ENCODE measurements at places on chromosomes 5 and 9.

DNA sequence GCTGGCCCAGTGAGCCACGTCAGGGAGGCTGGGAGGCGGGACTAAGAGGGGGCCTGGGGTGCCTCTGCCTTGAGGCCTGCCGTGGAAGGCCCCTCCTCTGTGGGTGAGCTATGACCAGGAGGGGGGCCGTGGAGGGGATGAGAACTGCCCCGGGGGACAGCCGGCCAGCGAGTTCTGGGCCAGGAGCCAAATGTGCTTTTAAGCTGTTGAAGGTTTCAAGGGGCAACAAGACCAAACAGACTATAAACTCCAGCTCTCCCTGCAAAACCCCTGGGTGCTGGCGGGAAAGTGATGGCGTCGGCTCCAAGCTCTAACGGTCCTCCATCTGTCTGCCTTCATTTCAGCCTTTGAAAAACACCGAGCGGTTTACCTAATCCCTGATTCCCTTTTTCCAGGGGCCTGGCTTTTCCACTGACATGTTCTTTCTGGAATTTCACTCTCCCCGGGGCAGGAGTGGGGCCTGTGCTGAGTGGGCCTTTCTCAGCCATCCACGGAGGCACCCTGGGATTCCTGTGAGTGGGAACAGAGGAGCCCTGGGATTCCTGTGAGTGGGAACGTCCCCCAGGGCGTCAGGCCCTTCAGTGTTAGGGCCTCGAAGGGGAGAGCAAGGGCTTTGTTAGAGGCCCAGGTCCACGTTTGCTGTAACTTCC is 65.6 kb downstream of the COL5A1 start:
- peak; percentile 72 for ATAC-seq

GRCh38 chr9:87354147-87354546 is 143.5 kb upstream of the DAPK1 start:
- ATAC-seq: no peak

GRCh38 chr9:110876929-110877328 is 161.3 kb downstream of the LPAR1 start:
- ATAC-seq: no peak

DNA sequence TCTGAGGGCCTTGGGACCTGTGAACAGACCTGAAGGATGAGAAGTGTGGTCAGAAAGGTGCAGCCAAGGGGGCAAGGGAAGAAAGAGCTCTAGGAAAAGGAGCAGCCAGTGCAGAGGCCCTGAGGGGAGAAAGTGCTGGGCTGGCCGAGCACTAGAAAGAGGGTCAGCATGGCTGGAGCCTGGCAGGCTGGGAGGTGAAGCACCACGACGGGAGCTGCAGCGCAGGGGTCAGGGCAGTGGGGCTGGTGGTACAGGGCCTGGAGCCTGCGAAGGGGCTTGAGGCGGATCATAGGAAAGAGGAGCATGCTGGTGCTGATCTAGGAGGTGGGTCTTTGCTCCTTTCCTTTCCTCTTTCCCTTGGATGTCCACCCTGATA is 9.1 kb upstream of the SYNPO start:
- no peak for ATAC-seq

DNA sequence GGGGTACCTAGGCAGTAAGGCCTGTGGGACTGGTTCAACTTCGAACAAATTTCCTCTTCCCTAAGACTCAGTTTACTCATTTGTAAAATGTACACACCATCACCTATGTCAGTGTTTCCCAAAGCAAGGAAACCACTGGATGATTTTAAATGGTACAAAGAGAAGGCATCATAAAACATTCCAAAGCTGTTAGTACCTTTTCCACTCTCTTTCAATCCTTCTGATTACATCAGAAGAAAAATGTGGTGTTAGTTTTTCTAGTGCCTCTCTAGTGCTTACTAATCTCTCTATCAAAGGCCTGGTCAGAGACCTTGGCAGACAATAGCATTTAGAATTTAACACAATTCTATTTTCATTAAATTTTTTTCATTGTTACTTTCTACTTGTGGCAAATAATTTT is 18.1 kb downstream of the NR6A1 start:
- no peak for ATAC-seq

GRCh38 chr5:10421896-10422691 is 19.6 kb upstream of the ROPN1L start:
- no peak for ATAC-seq

DNA sequence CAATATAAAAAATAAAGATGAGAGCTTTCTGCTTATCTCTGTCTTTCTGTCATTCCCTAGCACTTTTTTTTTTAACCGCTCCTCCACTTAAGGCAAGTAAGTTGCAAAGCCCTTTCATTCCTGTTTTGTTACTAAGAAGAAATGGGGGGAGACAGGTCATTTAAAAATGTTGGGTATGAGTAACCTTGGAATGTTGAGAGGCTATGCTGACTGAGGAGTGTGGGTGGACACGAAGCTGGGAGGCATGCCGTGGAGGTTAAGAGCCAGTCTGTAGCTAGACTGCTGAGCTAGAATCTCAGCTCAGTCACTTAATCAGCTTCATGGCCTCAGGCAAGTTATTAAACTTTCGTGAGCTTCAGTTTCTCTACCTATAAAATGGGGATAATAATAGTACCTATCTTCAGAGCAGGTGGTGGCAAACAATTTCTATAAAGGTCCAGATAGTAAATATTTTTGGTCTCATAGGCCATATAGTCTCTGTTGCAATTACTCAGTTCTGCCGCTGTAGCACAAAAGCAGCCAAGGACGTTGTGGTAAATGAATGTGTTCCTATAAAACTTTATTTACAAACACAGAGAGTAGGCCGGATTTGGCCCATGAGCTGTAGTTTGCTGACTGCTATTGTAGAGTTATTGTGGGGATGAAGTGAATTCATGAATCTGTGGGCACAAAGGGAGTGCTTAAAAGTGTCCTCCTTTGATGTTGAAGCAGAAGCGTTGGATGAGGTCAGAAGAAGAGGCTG is 220.0 kb downstream of the GABBR2 start:
- ATAC-seq: no peak

- no peak for ATAC-seq
Measured at GRCh38 chr5:93403141-93403928, 177.7 kb downstream of the NR2F1-AS1 start.

GRCh38 chr5:16936150-16936988 is at the start of gene MYO10:
MYO10 (minus strand) TSS chr5:16936288; CDS start chr5:16935808, 480 bp downstream.
- ATAC-seq: peak; percentile 84

GRCh38 chr5:6760686-6761085 is 47.5 kb downstream of the TENT4A start:
- ATAC-seq: peak; percentile 30

DNA sequence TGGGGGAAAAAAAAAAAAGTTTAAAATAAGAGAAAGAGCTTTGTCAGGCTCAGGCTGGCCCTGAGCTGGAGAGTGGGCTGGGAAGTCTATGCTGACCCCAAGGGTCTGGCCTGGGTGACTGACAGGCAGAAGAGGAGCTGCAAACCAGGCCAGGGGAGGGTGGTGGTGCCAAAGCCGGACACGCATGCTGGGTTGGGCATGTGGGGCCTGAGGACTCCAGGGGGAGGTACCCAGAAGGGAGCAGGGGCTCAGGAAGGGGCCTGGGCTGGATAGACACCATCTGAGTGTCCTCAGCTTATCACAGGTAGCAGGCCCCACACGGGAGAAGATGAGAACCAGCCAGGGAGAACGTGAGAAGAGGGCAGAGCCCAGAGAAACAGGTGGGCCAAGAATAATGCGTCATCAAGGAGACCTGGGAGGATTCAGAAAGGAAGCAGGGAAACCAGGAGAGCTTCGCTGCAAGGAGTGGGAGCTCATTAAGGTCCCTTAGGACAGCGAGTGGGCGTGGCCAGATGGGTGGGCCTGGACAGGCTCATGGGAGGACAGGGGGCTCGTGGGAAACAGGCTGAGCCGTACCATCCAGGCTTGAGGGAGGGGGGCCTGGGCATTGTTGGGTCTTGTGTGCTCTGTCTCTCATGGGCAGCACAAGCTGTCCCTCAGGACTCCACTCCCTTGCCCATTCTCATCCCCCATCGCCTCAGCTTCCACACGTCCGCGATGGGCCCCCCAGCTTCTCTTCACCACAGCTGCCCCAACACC is 16.0 kb downstream of the TMOD1 start:
- ATAC-seq: no peak

DNA sequence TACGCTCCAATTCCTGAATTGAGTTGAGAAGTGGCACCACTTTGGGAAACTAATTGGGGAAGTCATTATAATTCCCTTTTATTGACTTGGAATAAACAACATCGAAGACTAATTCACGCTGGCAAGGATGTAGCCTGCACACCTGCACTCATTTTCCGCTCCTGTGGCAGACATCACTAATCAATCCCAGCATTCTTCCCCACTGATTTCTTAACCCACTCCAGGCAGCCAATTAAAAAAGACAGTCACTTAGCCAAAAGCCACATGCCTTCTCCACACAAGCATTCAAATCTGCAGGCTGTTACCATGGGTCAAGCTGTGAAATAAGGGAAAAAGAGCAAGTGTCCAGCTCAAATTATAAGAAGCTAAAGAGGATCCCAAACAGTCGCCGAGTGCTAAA is 68.2 kb upstream of the HRH2 start:
- no peak for ATAC-seq

DNA sequence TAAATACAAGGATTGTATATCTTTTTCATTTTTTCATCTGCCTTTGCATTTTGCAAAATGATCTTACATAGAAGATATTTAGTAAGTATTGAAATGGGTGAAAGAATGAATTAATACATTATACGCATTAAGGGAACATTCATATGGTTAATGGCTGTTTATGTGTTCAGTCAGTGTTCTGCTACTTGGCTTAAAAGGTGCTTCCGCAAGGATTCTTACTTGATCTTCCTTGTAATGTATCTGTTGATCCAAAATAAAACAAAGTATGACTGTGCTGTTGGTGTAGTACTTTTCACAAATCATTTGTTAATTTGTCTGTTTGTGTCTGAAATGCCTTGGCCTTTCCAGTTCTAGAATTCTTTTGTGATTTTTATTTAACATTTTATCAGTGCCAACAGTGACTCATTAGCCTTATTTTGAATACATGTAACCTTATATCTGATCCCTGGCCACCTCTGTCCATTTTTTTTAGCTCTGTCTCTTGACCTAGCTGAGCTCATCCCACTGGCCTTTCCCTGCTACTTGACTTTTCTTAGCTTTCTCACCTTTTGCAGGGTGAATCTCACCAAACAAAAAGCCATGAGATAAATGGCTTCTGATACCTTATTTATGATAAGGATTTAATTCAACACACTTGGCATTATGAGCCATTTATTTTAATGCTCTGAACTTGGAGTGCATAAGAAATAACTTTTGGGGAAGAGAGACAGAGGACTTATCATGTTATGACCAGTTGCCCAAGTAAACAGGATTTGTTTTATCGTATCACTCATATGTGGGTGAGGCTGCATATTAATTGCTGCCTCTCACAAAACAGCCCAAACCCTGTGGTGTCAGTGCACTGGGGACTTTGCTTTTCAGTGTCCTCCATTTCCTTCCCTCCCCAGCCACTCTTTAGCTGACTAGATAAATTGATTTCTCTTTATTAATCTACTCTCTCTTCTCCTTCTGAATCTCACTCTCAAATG is 340.3 kb downstream of the KDM4C start:
- no peak for ATAC-seq

- no peak for ATAC-seq
Measured at GRCh38 chr5:74506119-74506518, 134.4 kb downstream of the ENC1 start.

GRCh38 chr5:110757118-110757729 is 18.4 kb downstream of the SLC25A46 start:
- ATAC-seq: no peak

DNA sequence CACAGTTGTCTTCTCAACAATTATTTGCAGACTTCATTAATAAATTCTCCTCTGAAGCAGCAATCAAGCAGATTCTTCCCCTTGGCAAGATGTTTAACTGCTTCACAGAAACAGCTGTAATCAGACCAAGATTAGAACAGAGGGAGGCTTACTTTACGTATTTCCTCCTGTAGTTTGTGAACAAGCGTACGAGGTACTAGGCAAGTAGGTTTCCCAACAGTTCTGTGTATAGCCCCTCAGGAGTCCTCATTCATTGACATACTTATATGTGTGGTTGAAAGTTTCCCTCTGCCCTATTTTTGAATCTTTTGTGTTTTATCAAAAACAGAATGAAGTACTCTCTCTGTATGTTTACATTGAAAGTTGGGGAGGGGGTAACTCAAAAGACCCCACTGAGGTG is 128.0 kb downstream of the SPATA31D1 start:
- no peak for ATAC-seq

DNA sequence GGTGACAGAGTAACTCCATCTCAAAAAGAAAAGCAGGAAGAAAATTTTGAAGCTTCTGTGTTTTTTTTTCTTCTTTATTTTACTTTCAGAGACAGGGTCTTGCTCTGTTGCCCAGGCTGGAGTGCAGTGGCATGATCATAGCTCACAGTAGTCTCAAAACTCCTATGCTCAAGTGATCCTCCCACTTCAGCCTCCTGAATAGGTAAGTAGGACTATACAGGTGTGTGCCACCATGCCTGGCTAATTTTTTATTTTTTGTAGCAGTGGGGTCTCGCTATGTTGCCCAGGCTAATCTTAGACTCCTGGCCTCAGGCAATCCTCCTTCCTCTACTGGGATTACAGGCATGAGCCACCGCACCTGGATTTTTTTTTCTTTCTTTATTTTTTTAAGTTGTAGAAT is 10.1 kb upstream of the C5orf24 start:
- ATAC-seq: no peak

DNA sequence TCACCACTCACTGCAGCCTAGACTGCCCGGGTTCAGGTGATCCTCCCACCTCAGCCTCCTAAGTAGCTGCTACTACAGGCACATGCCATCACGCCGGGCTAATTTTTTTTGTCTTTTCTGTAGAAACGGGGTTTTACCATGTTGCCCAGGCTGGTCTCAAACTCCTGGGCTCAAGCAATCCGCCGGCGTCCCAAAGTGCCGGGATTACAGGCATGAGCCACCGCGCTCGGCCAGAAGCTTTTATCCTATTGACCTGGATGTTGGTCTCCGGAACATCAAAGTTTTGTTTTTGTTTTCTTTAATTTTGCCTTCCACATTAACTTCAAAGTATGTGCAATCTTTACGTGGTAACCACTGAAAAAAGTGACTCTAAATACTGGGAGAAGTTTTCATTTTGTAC is 42.4 kb upstream of the FST start:
- ATAC-seq: no peak

- peak; percentile 90 for ATAC-seq
Measured at GRCh38 chr9:129596541-129597331, 24.2 kb downstream of the C9orf50 start.

GRCh38 chr5:43415935-43416802 is 4.0 kb upstream of the CCL28 start:
- ATAC-seq: no peak

- ATAC-seq: no peak
Measured at GRCh38 chr5:1495525-1495897, 28.2 kb downstream of the LPCAT1 start.

DNA sequence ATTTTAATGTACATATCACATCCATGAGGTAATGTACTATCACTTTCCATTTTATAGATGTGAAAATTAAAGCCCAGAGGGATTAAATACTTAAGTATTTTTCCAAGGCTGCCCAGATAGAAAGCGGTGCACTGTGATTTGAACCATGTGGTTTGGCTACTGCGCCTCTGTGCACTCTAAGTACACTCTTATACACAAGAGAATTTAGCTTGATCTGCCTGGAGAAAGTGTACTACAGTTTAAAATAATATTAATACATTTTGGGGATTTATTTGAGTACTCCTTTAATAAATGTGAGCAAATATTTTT is 360.4 kb upstream of the ACTBL2 start:
- ATAC-seq: no peak

GRCh38 chr5:76820526-76820890 is 1.7 kb downstream of the F2RL1 start:
- no peak for ATAC-seq

GRCh38 chr5:17070647-17071046 is 134.6 kb upstream of the MYO10 start:
- no peak for ATAC-seq

Measured in gastroesophageal sphincter (tissue), 4 donors.